Immature natural killer cell (primary cell): ENCODE measurements at places on chromosomes 2 and 18.

GRCh38 chr2:60759654-60760053 is 3.6 kb downstream of the PAPOLG start:
- H3K36me3 ChIP-seq, result peaks cover 22% of the 10 kb centered on the region
- H3K4me1 ChIP-seq, result peaks cover 33% of the 10 kb centered on the region
- no peak for DNase-seq
- peaks cover 4% of the 10 kb centered on the region for H3K27me3 ChIP-seq
- H3K4me3 ChIP-seq, result no peak overlapping the region

- no peaks in the 10 kb centered on the region for H3K27me3 ChIP-seq
- H3K36me3 ChIP-seq, result no peaks in the 10 kb centered on the region
- H3K27ac ChIP-seq, result peak overlapping the region; percentile 9
- peaks cover 38% of the 10 kb centered on the region for H3K4me1 ChIP-seq
Measured at GRCh38 chr2:65420712-65421431, 11.5 kb downstream of the SPRED2 start.

GRCh38 chr2:101442042-101442666 is 32.8 kb downstream of the RFX8 start:
- no peak overlapping the region for H3K27ac ChIP-seq
- H3K4me1 ChIP-seq, result peaks cover 12% of the 10 kb centered on the region
- no peaks in the 10 kb centered on the region for H3K36me3 ChIP-seq
- peaks cover 4% of the 10 kb centered on the region for H3K27me3 ChIP-seq
- H3K4me3 ChIP-seq, result no peak overlapping the region

- no peak overlapping the region for H3K4me3 ChIP-seq
- no peaks in the 10 kb centered on the region for H3K36me3 ChIP-seq
- DNase-seq, result no peak
- H3K27me3 ChIP-seq, result no peaks in the 10 kb centered on the region
- H3K27ac ChIP-seq, result no peak overlapping the region
Measured at GRCh38 chr2:101330253-101330933, 21.9 kb upstream of the RNF149 start.

GRCh38 chr18:30618567-30618966 is 424.0 kb downstream of the DSC3 start:
- no peaks in the 10 kb centered on the region for H3K36me3 ChIP-seq
- no peak overlapping the region for H3K4me3 ChIP-seq
- H3K4me1 ChIP-seq, result no peaks in the 10 kb centered on the region

DNA sequence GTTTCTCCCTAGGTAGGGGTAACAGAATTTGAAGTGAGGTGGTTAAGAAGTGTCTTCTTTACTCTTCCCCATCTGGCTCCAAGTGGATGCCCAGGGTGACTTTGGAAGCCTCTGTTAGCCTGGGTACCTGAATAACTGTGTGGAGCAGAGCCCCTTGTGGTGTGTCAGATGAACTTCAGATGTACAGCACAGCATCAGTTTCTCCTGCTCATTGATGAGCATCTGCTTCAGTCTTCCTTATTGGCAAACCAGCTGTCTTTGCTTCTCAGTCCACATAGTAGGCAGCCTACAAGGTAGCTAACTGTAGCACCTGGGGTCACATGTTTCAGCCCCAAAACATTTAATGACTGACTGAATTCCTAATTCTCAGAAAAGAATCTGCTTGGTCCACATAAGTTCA is 56.2 kb upstream of the ATP8B1 start:
- no peaks in the 10 kb centered on the region for H3K4me1 ChIP-seq
- no peaks in the 10 kb centered on the region for H3K36me3 ChIP-seq
- peaks cover 2% of the 10 kb centered on the region for H3K27me3 ChIP-seq
- no peak overlapping the region for H3K4me3 ChIP-seq
- no peak overlapping the region for H3K27ac ChIP-seq
- no peak for DNase-seq

- peak; percentile 53 for DNase-seq
- H3K4me1 ChIP-seq, result peaks cover 9% of the 10 kb centered on the region
- H3K4me3 ChIP-seq, result peak overlapping the region; percentile 1
Measured at GRCh38 chr2:202831242-202832220, 40.0 kb downstream of the ICA1L start.

DNA sequence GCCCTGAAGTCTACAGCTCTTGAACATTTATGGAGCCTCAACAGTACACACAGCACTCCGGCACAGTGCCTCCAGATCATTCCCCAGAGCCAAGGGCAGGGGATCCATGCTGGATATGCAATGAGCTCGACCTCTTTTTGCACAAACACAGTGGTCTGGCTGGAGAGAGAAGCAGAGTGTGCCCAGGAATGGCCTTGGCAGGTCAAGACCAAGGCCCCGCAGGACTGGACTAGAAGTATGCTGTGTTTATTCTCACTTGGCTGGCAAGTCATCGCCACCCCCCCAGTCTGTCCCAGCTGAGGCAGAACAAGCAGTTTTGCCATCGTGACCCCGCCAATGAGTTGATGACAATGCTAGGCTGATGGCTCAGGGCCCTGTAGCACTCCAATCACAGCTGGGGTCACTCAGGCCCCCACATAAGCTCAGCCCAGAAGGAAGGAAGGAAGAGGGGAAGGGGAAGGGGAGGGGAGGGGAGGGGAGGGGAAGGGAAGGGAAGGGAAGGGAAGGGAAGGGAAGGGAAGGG is 212.1 kb downstream of the TTC32 start:
- no peaks in the 10 kb centered on the region for H3K36me3 ChIP-seq
- DNase-seq, result no peak
- H3K4me3 ChIP-seq, result no peak overlapping the region
- H3K27me3 ChIP-seq, result peaks cover 3% of the 10 kb centered on the region
- H3K4me1 ChIP-seq, result no peaks in the 10 kb centered on the region

DNA sequence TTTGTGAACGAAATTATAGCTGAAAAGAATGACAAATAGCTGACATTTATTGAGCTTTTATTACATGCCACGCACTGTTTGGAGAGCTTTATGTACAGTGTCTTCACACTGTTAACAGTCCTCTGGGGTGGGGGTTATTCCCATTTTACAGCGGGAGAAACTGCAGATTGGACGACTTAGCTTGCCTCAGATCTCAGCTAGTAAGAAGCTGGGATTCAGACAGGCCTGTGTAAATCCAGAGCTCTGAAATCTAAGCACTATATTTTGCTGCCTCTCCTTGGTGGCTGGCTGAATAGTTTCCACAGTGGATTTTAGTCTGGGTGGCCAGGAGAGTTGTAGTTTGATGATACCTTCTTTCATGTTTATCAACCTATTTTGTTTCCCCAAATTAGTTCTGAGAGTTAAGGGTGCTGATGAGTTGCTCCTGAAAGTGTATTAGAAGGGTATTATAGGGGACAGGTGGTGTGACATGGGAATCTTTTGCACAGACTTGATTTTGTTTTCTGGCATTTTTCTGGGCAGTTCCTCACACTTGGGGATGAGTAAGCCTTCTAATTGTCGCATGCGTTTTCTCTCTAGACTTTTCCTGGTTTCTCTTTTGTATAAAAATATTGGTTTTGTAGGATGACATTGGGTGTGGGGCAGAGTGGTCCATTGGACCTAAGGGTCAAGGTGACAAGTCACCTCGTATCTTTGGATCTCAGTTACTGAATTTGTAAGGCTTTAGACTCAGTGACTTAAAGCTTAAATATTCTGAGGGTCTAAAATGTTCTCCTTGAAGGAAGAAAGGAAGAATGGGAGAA is 1.5 kb downstream of the ACSL3 start:
- H3K4me1 ChIP-seq, result peaks cover 13% of the 10 kb centered on the region
- DNase-seq, result no peak
- peak overlapping the region; percentile 93 for H3K27ac ChIP-seq
- no peak overlapping the region for H3K4me3 ChIP-seq
- H3K36me3 ChIP-seq, result no peaks in the 10 kb centered on the region

DNA sequence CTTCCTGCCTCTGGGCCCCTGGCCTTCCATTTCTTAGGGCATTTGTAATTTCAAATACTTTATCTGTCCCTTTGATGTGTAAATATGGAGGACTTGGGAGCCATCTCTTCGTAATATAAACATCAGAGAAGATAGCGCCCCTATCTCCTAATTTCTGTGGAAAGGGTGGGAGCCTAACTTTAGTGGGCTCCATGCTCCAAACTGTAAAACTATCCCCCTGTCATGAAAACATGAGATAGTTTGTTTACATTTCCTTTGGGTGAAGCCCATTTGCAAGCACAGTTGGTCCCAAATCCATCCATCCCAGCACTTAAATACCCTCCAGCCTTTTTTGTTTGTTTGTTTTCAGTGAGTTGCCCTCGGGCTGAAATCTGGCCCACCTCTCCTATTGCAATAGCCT is 782.6 kb upstream of the FSHR start:
- no peak overlapping the region for H3K4me3 ChIP-seq
- peaks cover 18% of the 10 kb centered on the region for H3K4me1 ChIP-seq
- no peak for DNase-seq
- no peaks in the 10 kb centered on the region for H3K36me3 ChIP-seq
- no peak overlapping the region for H3K27ac ChIP-seq

- H3K4me3 ChIP-seq, result no peak overlapping the region
- H3K4me1 ChIP-seq, result no peaks in the 10 kb centered on the region
- no peaks in the 10 kb centered on the region for H3K27me3 ChIP-seq
- no peaks in the 10 kb centered on the region for H3K36me3 ChIP-seq
- H3K27ac ChIP-seq, result no peak overlapping the region
Measured at GRCh38 chr2:88711897-88712296, 20.4 kb downstream of the RPIA start.

DNA sequence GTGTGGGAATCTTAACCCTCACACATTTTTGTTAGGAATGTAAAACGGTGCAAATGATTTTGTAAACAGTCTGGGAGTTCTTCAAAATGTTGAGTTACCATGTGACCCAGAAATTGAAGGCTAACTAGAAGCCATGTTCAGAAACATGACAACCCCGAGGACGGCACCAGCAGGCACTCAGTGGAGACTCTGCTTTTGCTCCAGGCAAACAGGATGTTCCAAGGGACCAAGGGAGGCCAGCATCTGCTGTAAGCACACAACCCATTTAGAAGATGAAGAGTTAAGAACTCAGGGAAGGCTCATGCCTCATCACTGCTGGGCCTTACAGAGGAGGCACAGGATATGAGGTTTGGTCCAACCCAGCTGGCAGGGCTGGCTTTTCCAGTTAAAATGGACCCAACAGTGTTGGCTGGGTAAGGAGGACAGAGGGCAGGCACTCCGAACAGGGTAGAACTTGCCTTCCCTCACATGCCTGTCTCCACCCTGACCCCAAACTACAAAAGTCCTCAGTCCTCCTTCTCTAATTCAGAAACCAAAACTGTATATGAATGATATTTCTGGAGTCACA is 23.6 kb downstream of the PARD6G start:
- H3K27ac ChIP-seq, result no peak overlapping the region
- DNase-seq, result no peak
- no peaks in the 10 kb centered on the region for H3K36me3 ChIP-seq
- H3K4me3 ChIP-seq, result no peak overlapping the region
- H3K4me1 ChIP-seq, result no peaks in the 10 kb centered on the region
- no peaks in the 10 kb centered on the region for H3K27me3 ChIP-seq

- H3K4me3 ChIP-seq, result no peak overlapping the region
- H3K36me3 ChIP-seq, result no peaks in the 10 kb centered on the region
- H3K27me3 ChIP-seq, result peaks cover 2% of the 10 kb centered on the region
- H3K27ac ChIP-seq, result no peak overlapping the region
- DNase-seq, result no peak
Measured at GRCh38 chr18:22503803-22504202, 86.1 kb upstream of the CTAGE1 start.

GRCh38 chr2:37851428-37851827 is 73.7 kb upstream of the RMDN2 start:
- H3K27me3 ChIP-seq, result peaks cover 2% of the 10 kb centered on the region
- peaks cover 24% of the 10 kb centered on the region for H3K4me1 ChIP-seq
- peak overlapping the region; percentile 41 for H3K4me3 ChIP-seq
- H3K27ac ChIP-seq, result peak overlapping the region; percentile 77

GRCh38 chr2:47075361-47076125 is 79.6 kb downstream of the STPG4 start:
- peaks cover 27% of the 10 kb centered on the region for H3K4me1 ChIP-seq
- peaks cover 18% of the 10 kb centered on the region for H3K36me3 ChIP-seq
- no peak for DNase-seq
- H3K4me3 ChIP-seq, result no peak overlapping the region
- H3K27me3 ChIP-seq, result no peaks in the 10 kb centered on the region

DNA sequence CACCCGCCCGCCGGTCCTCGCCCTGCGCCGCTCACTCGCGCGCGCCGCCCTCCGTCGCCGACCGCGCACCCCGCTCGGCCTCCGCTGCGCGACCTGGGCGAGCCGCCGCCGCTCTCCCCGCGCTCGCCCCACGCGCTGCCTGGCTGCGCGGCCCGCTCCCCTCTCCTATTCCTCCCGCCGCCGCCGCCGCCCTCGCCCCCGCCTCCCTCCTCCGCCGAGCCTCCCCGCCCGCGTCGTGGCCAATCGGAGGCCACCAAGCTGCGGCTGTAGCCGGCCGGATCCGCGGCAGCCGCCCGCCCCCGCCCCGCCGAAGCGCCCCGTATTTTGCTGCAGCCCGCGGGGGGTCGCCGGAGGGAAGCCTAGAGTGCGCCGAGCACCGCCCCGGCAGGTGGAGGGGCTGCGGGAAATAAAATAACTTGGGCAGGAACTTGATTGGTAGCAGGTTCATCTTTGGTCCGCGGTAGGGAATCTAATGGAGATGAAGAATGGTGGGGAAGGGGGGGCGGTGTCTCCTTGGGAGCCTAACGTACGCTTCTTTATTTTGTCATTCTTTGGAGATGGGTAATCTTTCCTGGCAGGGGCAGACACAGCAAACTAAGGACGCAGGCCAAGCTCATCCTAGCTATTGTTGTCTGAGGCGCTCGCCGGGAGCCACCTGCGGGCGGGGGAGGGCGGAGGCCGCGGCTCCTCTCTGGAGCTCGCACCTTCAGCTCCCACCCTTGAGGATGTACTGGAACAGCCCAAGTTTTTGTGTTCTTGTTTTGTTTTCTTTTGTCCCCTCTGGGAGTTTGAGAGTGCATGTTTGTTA is 1.1 kb upstream of the CDH2 start:
- peak overlapping the region; percentile 84 for H3K4me3 ChIP-seq
- peak; percentile 9 for DNase-seq
- no peaks in the 10 kb centered on the region for H3K36me3 ChIP-seq
- no peak overlapping the region for H3K27ac ChIP-seq
- peaks cover 16% of the 10 kb centered on the region for H3K27me3 ChIP-seq

DNA sequence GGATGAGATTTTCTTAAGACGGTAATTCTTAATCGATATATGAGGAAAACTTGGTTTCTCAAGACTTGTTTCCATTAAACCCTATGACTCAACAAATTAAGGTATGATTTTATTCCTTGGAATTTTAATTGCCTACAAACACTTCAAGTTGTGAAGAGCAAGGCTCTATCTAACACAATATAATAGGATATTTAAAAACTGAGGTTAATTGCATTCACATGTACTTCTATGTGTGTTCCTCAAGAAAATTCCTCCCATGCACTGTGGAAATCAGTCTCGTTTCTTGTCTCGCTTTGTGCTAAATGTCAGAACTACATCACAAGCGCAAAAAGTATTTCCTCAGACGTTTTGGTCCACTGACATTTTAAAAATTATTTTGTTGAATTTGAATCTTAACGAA is 109.6 kb upstream of the UNC80 start:
- H3K27ac ChIP-seq, result no peak overlapping the region
- H3K4me3 ChIP-seq, result no peak overlapping the region
- no peak for DNase-seq
- H3K27me3 ChIP-seq, result no peaks in the 10 kb centered on the region

GRCh38 chr2:202043475-202043874 is 9.8 kb downstream of the FZD7 start:
- DNase-seq, result no peak
- peaks cover 22% of the 10 kb centered on the region for H3K27me3 ChIP-seq
- no peaks in the 10 kb centered on the region for H3K36me3 ChIP-seq
- no peak overlapping the region for H3K4me3 ChIP-seq

GRCh38 chr2:29619689-29620088 is 301.7 kb downstream of the ALK start:
- no peak overlapping the region for H3K4me3 ChIP-seq
- no peaks in the 10 kb centered on the region for H3K36me3 ChIP-seq
- no peaks in the 10 kb centered on the region for H3K4me1 ChIP-seq
- peaks cover 1% of the 10 kb centered on the region for H3K27me3 ChIP-seq

- DNase-seq, result no peak
- H3K4me3 ChIP-seq, result peak overlapping the region; percentile 82
- H3K27ac ChIP-seq, result peak overlapping the region; percentile 43
- H3K4me1 ChIP-seq, result peaks cover 19% of the 10 kb centered on the region
- no peaks in the 10 kb centered on the region for H3K27me3 ChIP-seq
Measured at GRCh38 chr2:42566837-42567321, 1.6 kb upstream of the MTA3 start.
